CD4-positive, alpha-beta T cell treated with Interleukin-4 for 4 hours (primary cell): ENCODE measurements at places on chromosomes 13 and 19.

GRCh38 chr19:41442473-41443355 lies at the start of gene ERICH4:
Gene ERICH4, plus strand, starts transcription at chr19:41443156. Its CDS starts 14 bp downstream, at chr19:41443170.
- DNase-seq, result no peak

GRCh38 chr19:8461891-8462290 lies 17.1 kb downstream of the HNRNPM start:
- no peak for DNase-seq

GRCh38 chr19:13101590-13102415 lies 855 bp downstream of the LYL1 start:
- no peak for DNase-seq

GRCh38 chr19:48059331-48059730 lies 15.5 kb upstream of the CABP5 start:
- DNase-seq, result no peak

GRCh38 chr19:17536955-17537354 lies 18.5 kb upstream of the COLGALT1 start:
- DNase-seq, result no peak

- DNase-seq, result no peak
Measured at GRCh38 chr19:45601524-45602374, at the start of gene GPR4. Gene GPR4, minus strand, starts transcription at chr19:45602212. Its CDS starts 10,346 bp downstream, at chr19:45591866.

DNA sequence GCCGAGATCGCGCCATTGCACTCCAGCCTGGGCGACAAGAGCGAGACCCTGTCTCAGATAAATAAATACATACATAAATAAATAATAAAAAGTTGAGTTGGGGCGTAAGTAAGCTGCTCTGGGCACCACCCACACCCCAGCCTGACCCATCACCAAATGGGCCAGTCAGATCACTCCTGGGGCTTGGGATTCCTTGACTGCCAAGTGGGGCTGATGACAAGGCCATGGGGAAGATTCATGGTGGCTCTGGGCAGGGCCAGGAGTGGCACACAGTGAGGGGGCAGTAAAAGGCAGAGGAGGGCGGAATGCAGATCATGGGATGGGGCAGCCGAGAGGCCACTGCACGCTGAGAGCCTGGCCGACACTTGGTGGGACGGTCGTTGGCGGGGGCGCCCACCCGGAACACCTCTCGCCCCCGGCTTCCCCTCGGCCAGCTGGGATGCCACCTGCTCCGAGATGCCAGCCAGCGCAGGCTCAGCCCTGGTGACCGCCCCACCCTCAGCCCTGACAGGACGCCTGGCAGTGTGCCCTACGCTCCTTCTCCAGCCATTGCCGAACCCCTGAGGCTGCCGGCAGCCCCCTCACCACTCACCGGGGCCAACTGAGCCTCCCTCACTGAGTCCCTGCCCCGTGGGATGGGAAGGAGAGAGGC lies 10.9 kb downstream of the ZNF653 start:
- no peak for DNase-seq

DNA sequence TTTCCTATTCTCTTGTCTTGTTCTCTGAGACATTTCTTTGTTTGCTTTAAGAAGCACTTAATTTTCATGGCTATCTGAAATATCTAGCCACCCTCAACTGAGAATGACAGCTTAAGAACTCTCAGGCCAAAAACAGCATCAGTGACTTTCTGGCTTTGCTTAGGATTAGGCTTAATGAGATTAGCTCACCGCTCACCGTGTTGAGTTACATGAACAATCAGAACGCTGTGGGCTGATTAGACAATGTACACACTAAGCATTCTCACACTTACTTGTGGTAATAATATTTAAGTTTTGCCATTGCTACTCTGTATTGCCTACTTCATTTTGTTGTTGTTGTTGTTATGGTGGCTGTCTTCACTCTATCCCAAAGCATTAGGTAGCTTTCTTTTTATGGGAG lies 1283.6 kb downstream of the UQCRFS1 start:
- no peak for DNase-seq

GRCh38 chr19:8017808-8018207 lies 12.4 kb upstream of the ELAVL1 start:
- peak; percentile 43 for DNase-seq

DNA sequence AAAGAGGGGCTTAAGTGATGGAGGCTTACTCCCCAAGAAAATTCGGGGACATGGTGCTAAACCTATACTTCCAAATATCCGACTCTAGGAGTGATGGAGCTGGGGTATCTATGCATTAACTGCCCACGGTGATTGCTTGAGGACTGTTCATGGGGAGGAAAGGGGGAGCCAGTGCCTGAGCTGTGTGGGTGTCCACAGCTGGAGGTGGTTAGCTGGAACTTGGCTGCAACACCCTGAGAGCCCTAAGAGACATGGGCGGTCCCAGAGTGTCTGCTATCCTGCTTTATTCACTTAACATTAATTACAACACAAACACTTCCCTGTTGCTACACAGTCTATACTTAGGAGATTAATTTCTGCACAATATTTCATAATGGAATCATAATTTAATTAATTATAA lies 28.1 kb upstream of the POMP start:
- no peak for DNase-seq
